ENCODE measurements at places on chromosomes 1 and 21.

- no peak for DNase-seq
Measured at GRCh38 chr1:55868026-55868425, 652.9 kb upstream of the USP24 start.

DNA sequence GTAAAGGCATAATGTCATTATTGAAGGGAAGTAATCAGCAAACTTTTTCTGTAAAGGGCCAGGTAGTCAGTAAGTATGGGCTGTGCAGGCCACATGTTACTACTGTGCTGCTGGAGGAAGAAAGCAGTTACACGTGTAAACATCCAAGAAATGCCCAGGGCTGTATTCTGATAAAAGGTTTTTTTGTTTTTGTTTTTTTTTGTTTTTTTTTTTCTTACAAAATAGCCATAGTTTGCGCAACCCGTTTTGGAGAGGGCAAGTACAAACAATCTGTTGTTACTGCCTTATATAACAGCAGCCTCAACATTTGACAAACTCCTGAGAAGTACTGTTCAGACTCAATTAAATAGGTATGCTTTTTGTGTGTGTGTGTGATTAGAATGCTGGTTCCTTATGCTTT is 26.7 kb upstream of the MTMR11 start:
- no peak for DNase-seq

GRCh38 chr21:33238565-33239255 is 9.0 kb downstream of the IFNAR2 start:
- DNase-seq, result no peak

GRCh38 chr21:16891821-16892220 is 621.0 kb upstream of the CXADR start:
- no peak for DNase-seq

DNA sequence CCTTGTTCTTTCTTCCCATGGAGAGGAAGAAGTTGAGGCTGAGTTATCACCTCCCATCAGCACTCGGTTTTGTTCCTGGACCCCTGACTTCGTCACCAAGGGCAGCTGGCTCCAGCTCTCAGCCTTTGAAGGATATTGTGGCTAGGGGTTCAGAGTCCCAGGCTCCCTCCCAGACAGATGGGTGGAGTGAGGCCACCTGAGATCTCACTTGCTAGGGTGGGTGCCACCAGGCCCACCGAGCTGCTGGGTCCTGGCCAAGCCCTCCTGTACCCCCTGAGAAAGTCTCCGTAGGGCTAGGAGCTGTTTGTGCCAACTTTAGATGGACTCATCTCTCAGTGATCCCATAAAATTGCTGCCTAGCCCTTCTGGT is 6.9 kb downstream of the MX2 start:
- no peak for DNase-seq

- no peak for DNase-seq
Measured at GRCh38 chr21:36260802-36261201, 59.2 kb upstream of the MORC3 start.

DNA sequence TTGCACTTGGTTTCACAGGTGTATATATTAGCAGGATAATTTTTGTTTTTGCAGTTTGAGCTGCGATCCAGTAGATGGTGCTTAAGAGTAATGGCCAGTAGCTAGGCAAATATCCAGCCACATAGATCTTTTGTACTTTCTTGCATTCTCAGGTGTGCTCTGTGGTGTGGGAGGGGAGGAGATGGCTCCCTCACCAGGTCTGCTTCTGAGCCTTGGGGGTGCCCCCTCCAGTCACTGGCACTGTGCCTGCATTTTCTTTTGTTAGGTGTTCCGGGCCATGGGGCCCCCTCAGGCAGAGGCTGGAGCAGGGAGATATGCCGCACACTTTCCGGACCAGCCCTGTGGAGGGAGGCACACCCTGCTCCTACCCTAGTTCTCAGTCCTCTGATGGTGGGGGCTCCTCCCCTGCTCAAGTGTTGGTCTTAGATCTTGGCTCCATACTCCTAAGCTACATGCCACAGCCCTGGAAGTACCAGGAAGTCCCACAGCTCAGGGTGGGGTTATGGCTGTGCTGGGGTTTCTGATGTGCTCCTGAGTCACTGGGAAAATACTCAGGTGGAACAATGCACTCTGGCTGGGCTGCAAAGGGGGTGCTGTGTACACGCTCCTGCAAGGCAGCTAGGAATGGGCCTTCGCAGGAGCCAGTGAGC is 197.6 kb upstream of the DMRTA2 start:
- no peak for DNase-seq

DNA sequence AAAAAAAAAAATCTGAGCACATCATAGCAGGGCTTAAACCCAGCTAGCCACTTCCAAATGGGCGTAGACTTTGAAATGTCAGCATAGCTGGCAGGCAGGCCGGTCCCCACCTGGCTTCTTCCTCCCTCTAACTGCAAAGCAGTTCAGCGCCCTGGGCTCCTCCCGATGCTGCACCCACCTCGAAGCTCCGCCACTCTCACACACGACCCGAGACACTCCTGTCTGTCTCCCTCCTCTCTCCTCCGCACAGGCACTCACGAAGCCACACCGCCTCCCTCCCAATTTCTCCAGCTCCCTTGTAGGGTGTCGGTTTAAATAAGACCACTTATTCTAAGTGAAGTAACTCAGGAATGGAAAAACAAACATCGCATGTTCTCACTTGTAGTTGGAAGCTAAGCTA is 301.3 kb downstream of the NPHP4 start:
- no peak for DNase-seq

DNA sequence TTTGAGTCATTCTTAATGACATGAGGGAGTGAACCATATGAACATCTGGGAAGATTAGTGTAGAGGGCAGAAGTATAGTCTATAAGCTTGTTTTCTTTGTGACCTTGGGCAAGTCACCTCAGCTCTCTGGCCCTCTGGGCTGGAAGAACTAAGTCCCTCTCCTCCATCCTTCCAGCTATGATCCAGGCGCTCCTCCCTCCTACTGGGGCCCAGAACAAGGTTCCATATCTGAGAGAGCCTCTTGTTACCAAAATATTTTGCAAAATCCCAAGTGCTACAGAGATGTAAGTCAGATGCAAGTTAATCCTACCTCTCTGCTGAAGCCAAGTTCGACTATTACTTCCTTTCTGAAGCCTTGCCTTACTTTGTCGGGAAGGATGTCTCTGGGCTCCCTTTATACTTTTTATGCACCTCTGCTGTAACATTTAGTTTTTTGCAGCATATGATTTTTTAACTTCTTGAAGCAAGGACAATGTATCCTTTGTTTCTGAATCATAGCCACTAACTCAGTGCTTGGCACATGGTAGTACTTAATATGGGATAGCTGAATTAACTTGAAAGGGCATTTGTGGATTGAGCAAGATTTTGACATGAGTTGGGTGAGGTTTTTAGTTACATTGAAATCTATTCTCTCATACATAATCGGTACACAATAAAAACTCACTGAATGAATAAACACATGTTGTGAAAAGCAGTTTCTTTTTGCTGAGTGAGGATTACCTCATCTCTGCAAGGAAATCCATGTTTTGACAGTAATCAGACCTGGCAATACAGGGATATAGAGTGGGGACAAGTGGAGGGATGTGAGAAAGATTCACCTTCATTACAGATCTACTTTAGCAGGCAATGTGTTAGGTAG is 54.7 kb upstream of the BEND5 start:
- DNase-seq, result no peak

DNA sequence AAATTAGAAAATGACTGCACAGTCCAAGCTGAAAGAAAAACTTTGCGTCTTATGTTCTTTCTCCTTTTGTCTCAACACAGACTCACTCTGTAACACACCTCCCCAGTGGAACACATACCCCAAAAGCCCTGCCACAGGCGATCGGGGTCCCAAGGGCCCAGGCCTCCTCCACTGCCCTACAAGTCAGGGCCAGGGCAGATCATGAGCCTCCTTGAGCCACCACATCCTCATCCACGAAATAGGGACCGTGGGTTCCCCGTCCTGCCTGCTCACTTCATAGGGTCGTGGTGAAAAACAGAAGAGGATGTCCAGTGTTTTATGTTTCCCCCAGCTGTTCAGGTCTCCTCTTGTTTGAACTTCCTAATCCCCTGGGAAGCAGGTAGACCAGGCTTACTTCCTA is 116.7 kb downstream of the KCNN3 start:
- no peak for DNase-seq

DNA sequence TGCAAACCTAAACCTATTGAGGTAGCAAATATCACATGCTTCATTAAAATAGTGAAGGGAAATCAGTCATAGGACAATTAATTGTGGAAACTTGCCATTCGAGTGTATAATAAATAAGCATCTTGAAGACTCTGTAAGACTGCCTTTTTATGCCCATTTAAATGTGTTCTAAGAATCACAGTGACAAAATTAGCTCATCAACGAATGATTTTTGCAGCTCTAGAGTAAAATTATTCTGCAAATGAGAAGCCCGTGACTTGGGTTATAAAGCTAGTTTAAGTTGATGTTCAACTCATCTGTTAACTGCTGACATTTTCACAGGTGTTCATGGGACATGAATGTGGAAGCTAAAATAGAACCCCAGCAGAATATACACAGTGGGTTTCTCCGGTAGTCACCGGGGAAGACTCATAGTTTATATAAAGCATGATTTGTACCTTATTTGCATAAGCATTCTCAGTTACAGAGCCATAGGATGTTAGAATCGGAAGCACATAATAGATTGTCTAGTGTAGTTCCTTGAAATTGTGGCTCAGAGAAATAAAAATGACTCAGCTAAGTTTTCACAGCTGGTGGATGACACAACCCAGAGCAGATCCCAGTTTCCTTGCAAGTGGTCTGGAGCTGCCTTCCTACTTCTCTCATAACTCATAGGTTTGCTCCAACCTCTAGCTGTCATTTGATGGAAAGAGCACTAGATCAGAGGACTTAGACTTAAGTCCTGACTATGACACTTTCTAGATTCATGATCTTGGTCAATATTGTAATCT is 107.3 kb downstream of the UCHL5 start:
- DNase-seq, result no peak

- no peak for DNase-seq
Measured at GRCh38 chr1:181356505-181357340, 126.6 kb upstream of the CACNA1E start.

DNA sequence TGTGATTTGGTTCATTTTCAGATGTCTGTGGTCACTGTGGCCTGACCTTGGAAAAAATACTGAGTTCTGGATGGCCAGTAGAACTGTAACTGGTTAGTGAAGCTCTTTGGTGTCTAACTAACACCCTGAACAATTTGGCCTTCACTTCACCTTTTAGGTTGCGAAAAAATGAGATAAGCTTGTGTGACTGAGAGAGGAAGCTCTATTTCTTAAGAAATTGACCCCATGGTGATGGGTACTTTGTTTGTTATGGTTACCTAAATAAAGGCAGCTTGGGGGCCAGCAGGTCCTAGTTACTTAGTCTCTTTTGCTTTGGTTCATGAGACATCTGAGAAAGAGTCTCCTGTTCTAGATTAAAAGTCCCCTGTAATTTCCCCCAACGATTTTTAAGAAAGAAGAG is 181.6 kb downstream of the ZNF326 start:
- DNase-seq, result no peak

- peak; percentile 68 for DNase-seq
Measured at GRCh38 chr1:110003747-110004428, 19.3 kb downstream of the AHCYL1 start.

GRCh38 chr1:12426030-12426429 is 192.0 kb downstream of the DHRS3 start:
- no peak for DNase-seq

- DNase-seq, result no peak
Measured at GRCh38 chr1:171220581-171221054, 27.7 kb upstream of the FMO1 start.

DNA sequence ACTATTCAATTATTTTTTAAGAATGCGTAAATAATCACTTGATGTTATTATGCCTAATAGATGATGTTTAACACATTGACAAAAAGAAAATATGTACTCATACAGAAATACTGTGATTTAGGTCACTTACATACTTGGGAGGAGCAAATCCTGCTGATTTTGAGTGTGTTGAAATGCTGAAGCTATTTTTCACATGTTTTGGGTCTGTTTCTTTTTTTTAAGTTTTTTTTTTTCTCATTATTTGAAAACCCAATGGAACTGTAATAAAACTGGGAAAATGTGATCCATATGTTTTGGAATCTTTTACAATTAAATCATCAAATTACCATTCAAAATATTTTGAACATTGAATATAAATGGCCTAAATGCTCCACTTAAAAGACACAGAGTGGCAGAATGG is 366.2 kb upstream of the ADAMTS5 start:
- no peak for DNase-seq

GRCh38 chr1:243984788-243985187 is 66.3 kb upstream of the ZBTB18 start:
- DNase-seq, result no peak
